NCI-H187 treated with DMSO at 0.1 percent for 48 hours (cell line): ENCODE measurements at places on chromosomes 7 and 10.

GRCh38 chr7:134549366-134549765 lies 456 bp downstream of the AKR1B15 start:
- DNase-seq = no peak

GRCh38 chr7:139482662-139483466 lies 609 bp downstream of the KLRG2 start:
- no peak for DNase-seq

- no peak for DNase-seq
Measured at GRCh38 chr10:61898435-61898778, 3.1 kb upstream of the ARID5B start.

DNA sequence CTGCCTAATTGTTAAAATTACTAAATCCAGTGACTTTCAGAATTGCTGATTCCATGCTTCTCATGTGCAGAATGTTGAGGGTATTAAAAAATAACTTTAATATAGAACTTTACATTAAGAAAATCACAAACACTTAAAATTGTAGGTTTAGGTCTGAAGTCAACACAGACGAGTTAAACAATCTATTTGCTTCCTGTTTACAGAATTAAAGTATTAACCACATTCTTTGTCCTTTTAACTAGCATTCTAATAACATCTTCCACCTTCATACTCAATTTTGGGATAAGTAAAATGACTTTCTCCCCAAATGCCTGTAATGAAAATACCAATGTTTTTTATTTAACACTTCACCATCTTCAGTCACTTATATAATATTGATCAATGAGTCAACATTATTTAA lies 2.2 kb downstream of the ITGB1 start:
- no peak for DNase-seq

DNA sequence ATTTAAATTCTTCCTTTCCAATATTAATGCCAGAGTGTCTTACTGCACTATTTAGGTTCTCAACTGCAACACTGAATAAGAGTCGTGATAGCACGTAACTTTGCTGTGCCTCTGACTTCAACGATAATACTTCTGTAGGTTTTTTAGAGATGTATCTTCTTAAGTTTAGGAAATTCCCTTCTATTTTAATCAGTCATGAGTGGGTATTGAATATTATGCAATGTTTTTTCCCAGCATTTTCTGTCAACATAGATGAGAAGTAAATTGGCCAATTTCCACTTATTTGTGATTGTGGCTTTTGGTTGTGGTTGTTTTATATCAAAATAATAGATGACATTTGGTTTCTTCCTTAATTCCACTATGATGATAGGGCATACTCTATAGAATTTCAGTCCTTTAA lies 6.7 kb upstream of the STK17A start:
- DNase-seq = no peak
